ENCODE measurements at places on chromosomes 7 and 10. TPM values are rescaled to one million over a fixed set of nuclear protein-coding genes. Genes with fewer than 3 reads are reported as not detected.

Gene AP5Z1
- 15.9 TPM for total RNA-seq

Gene NUPR2
- total RNA-seq: not detected

Gene MSMB
- not detected for total RNA-seq

Gene GCK
- 3.7 TPM for total RNA-seq

Gene CFAP58
- 2.7 TPM for total RNA-seq

Gene SLC26A5
- total RNA-seq: not detected

Gene PIP
- not detected for total RNA-seq

Gene PODXL
- total RNA-seq: 76.2 TPM

Gene NEBL
- total RNA-seq: 597 TPM

Gene ATOH7
- total RNA-seq: not detected

Gene SRGN
- total RNA-seq: 52.1 TPM

Gene SLC29A4
- total RNA-seq: 2.7 TPM

DNA sequence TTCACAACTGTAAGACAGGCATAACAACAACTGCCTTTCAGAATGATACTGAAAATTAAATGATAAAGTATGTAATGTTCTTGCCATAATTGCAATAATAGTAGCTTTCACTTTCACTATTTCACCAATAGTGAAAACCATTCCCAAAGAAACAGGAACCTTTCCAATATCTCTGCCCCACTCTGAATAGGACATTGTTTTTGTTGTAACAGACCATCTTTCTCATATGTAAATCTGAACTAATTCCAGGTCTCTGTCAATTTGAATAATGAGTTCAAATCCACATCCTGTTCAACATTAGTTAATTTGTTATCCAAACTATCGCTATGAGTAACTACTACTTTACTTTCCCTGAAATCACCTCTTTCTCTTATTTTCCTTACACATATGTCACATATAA, 148.0 kb downstream of the LRRN3 start:
- no peak for DNase-seq

DNA sequence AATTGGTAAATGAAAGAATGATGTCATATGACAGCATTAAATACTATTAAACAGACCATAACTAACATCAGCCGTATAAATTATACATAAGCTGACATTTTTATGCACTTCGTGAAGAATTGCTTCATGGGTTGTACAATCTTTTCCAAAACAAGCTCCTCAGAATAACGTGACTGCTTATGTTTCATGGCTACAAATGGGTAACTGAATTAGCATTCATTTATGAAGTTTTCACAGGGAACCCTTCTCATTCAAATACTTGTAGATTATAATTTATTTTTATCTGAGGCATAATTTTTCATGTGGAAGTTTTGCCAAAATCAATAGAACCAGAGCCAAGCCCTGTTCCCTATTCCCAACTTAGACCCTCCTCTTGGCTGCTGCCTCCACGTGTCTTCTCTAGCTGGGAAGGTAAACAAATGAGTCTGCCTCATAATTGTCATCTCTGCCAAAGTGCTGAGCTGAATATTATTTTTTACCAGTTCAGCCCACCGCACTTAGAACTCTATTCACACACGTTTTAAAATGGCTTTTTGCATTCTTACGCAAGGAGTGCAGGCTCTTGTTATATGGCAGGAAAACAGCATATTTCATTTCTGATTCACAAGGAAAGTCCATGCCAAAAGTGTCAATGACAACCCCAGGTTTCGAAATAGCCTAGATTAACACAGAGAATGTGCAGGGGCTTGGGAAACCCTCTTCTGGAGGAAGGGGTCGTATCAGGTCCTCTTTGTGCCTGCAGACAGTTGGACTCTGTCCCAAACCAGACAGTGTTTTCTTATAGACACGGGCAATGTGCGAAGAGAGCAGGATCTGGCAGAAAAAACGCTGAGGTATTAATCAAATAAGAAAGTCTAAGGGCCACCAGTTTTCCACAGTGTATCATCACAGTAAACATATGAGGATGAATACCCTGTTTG, 370.7 kb upstream of the MGMT start:
- no peak for DNase-seq

DNA sequence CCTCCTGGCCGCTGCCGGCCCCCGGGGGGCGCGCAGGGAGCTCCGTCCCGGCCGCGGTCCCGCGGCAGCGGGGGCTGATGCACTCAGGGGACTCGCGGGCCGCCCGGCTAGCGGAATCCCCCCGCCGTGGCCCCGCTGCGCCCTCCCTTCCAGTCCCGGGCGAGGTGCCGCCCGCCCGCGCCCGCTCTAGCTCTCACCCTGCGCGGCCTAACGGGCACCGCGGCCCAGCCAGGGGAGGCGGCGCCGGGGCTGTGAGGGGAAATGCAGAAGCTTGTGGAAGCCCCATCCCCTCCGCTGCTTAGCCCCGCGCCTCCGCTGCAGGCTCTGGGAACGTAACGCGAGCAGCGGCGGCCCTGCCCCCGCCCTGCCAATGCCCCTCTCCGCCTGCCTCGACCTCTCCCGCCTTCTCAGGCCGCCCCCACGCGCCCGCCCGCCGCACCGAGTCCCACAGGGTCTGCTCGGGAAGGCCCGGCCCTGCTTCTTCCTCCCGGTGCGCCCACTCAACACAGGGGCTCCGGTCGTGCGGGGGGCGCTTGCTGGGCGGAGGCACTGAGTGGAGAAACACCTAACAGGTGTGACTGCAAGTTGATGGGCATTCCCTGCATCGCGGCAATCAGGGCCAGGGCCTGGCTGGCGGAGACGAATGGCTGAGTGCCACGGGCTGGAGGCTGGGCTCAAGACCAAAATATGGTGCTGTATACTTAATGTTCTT, 384 bp upstream of the TMEM229A start:
- peak; percentile 71 for DNase-seq

DNA sequence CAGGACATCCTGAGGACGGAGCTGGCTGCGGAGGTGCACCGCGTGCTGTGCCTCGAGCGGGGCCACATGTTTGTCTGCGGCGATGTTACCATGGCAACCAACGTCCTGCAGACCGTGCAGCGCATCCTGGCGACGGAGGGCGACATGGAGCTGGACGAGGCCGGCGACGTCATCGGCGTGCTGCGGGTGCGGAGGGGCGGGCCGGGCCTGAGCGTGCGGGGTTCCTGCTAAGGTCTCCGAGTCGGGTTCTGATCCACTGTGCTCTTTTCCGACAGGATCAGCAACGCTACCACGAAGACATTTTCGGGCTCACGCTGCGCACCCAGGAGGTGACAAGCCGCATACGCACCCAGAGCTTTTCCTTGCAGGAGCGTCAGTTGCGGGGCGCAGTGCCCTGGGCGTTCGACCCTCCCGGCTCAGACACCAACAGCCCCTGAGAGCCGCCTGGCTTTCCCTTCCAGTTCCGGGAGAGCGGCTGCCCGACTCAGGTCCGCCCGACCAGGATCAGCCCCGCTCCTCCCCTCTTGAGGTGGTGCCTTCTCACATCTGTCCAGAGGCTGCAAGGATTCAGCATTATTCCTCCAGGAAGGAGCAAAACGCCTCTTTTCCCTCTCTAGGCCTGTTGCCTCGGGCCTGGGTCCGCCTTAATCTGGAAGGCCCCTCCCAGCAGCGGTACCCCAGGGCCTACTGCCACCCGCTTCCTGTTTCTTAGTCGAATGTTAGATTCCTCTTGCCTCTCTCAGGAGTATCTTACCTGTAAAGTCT, 10.4 kb downstream of the ATG9B start:
- no peak for DNase-seq

DNA sequence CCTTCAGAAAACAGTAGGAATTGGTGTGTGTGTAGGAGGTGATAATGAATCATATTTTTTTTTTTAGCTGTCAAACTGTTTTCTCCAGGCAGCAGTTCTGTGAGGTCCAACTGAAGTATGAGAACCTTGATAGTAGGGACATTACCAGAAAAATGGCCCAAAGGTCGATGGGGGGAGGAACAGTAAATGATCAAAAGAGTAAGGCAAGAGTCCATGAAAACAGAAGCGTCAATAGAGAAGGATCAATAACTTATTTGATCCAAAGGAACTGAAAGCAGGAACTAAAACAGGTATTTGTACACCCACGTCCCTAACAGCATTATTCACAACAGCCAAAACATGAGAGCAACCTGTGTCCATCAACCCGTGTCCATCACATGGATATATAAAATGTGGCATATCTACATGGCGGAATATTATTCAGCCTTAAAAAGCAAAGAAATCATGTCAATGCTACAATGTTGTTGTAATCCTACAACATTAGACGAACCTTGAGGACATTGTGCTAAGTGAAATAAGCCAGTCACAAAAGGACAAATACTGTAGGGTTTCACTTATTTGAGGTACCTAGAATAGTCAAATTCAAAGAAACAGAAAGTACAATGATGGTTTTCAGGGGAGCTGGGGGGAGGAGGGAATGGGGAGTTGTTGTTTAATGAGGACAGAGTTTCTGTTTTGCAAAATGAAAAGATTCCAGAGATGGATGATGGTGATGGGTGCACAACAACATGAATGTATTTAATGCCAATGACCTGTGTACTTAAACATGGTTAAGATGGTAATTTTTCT, 214.0 kb upstream of the KLF14 start:
- no peak for DNase-seq

GRCh38 chr10:87925570-87925969, 62.1 kb downstream of the PTEN start:
- no peak for DNase-seq

DNA sequence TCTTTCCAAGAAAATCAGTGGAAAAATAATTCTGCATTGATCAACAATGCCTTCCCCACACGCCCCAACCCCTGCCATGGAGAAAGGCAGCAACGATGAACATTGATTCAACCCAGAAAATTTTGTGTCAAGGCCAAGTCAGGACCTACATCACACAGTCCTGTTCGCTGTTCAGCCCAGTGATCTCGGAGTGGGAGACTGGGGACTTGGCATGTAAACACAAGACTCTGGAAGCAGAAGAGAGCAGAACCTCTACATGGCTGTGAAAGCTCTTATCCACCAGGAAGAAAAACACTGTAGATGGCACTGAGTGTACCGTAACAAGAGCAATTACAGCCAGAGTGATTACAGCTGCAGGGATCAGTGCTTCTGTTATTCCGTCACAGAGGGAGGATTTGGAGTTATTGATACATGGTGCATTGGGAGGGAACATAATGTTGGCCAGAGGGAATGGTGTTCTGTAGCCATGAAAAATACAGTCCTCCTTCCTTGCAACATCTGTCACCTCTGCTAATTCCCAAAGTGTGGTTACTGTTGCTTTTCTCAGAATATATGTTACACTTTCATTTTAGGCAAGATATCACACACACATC, 136.6 kb downstream of the IQUB start:
- DNase-seq: no peak

GRCh38 chr7:18393465-18394118, 102.0 kb upstream of the HDAC9 start:
- no peak for DNase-seq

- no peak for DNase-seq
Measured at GRCh38 chr10:55822096-55822495, 539.0 kb downstream of the ZWINT start.

GRCh38 chr7:53521638-53522184, 486.3 kb downstream of the POM121L12 start:
- no peak for DNase-seq

DNA sequence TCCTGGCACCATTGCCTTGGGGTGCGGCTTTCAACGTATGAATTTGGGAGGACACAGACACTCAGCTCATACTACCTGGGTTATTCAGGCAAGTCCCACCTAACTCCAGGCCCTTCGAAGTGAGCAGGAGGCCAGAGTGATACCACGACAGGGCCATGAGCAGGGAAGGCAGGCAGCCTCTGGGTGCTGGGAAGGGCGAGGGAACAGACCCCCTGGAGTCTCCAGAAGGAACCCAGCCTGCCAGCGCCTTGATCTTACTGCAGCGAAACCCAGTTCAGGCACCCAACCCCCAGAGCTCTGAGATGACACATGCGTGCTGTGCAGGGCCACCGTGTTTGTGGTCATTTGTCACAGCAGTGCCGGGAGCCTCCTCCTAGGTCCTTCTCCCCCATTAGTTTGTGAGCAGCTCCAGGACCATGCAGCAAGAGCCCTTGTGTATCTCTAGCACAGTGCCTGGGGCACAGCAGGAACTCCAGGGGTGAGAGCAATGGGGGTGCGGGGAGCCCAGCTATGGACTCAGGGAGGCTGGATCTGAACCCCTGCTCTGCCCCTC, 7.7 kb upstream of the INSIG1 start:
- no peak for DNase-seq

GRCh38 chr10:127142856-127143255, 53.5 kb downstream of the INSYN2A start:
- DNase-seq: no peak

DNA sequence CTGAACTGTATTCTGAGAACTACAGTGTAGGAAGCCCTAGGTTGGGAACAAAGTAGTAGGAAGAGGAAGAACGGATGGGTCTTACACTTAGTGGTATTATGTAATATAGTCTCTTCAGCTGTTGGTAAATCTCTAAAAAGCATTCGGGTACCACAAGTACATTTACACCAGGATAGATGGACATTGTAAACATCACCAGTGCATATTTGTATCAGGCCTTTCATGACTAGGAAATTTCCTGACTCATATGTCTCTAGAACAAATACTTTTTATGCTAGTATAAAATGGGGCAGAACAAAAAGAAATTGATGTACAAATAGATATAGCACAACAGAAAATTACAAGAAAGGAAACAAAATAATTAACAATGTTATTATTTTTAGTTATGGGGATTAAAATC, 21.5 kb upstream of the OR6B1 start:
- DNase-seq: no peak

DNA sequence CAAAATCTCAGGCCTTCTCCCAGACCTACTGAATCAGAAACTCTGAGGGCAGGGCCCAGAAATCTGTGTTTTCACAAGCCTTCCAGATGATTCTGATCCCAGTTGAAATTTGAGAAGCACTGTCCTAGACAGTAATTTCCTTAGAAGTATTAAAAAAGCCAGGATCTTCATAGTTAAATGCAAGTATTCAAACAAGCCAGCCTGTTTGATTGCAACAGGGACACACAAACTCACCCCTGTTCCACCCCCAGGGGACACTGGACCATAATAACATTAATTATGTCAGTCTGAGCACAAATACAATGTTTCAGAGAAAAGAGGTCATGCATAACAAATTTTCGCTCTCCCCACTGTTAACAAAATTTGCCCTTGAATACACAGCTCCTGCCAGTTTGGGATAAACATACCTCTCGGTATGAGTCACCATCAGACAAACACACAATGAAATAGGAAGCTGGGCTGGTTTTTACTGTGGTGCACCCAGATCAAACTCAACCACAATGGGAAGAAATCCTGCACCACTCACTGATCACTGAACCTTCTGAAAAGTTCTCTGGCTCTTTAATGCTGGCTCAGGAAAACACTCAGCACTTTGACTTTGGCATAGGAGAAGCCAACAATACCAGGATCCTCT, 34.3 kb downstream of the ABLIM1 start:
- no peak for DNase-seq

DNA sequence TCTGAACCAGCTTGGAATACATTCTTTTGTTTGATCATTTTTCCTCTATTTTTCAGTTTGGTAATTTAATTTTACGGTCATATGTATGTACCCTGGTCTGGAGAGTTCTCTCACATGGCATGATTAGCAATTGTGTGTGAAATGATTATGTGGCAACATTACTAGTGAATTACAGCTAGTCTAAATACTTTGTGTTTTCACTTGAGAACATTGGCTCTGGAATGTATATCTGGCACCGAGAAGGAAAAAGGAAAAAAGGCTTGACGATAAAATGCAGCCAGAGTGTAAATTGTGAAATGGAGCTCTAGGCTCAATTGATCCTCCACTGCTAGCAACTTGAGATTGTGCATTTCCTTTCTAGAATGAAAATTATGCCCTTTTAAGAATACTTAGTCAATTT, 397.2 kb downstream of the EXOC4 start:
- DNase-seq: no peak

- DNase-seq: no peak
Measured at GRCh38 chr7:135362871-135363270, 129.2 kb downstream of the STRA8 start.

Data from cardiac septum (tissue), 1 donor.